ENCODE measurements at places on chromosomes 1 and 21.

DNA sequence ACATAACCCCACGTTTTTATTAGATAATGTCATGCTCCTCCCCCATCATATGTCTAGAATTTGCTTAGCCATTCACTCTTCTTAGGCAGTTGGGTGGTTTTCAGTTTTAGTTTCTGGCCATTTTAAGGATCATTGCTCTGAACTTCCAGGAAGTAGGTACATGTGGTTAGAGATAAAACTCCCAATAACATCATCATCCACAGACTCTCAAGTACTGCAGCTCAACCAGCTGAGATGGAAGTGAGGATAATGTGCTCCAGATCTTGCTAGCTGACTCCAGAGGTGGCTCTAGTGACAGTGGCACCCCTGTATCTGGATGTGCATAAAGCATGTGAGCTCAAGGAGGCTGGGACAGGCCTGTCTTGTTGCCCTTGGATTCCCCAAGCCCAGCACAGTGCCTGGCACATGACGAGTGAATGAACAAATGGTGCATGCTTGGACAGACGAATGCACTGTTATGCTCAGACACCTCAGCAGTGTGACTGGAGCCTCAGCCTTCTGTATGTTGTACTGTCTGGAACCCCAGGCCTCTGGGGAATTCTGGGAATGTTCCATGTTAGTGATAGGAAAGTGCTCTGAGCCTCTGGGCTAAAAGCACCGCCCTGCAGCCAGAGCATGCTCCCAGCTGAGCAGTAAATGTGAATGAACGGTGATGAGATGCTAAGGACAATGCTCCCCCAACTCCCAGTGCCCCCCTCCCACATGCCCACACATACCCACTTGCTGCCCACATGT lies 16.4 kb upstream of the KCNN3 start:
- no peak for DNase-seq

- DNase-seq: no peak
These were observed 89.9 kb downstream of the WLS start for GRCh38 chr1:68142461-68142860.

DNA sequence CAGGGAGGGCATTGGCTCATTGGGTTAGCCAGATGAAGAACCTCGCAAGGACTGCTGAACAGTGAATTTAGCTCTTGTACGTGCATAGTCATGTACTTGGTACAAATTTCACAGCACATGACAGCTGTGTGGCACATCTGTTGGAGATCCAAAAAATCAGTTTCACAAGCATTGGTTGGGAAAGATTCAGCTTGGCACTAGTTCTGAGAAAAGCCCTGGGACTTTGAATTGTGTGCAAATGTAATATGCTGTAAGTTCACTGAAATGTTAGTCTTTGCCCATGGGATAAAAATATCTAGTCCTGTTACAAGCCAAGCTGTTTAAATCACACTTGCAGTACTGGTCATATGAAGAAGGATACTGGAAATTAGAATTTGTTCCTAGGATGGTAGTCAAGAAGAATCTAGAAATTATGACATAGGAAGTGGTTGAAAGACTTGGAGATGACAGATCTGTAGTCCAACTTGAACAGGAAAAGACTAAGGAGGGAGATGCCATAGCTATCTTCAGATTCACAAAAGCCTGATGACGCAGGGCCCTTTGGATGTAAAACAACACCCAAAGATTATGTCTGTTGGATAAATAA lies 19.2 kb downstream of the LAMC2 start:
- DNase-seq: no peak

DNA sequence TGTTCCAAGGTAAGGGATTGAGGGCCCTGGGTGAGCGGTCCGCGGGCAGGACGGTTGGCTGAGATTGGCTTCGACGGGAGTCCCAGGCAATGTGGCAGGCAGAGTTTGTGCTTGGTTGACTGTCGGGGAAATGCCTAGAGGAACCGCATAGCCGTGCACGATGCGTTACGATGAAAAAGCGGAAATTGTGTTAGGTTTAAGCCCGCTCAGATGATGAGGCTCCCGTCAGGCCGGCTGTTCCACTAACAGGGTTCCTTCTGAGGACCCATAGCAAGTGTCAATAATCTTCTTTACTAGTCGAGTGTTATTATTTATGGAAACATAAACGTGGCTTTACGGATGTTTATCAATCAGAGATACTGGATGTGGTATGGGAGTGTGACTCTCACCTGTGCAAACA lies 117.8 kb upstream of the COL6A1 start:
- DNase-seq: no peak

GRCh38 chr1:108962681-108963051 lies 618 bp downstream of the CLCC1 start:
- DNase-seq: no peak

DNA sequence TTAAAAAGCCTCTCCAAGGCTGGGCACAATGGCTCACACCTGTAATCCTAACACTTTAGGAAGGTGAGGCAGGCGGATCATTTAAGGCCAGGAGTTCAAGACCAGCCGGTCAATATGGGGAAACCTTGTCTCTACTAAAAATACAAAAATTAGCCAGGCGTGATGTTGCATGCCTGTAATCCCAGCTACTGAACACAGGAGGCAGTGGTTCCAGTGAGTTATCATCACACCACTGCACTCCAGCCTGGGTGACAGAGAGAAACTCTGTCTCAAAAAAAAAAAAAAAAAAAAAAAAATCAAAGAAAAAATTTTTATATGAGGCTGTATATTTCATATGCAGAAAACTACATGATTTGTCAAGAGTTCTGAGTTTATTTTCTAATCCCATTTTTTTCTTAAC lies 1107.1 kb upstream of the TMPRSS15 start:
- DNase-seq: no peak

DNA sequence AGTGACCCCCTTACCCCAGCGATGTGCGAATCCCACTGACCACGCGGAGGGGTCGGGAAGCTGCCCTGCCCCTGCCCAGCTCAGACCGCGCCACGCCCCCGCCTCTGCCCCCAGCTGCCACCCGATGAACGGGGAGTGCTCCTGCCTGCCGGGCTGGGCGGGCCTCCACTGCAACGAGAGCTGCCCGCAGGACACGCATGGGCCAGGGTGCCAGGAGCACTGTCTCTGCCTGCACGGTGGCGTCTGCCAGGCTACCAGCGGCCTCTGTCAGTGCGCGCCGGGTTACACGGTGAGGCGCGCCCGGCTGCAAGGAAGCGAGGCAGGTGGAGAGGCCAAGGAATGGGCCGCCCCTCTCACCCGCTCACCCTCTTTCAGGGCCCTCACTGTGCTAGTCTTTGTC lies 11.9 kb upstream of the LRRC71 start:
- no peak for DNase-seq

DNA sequence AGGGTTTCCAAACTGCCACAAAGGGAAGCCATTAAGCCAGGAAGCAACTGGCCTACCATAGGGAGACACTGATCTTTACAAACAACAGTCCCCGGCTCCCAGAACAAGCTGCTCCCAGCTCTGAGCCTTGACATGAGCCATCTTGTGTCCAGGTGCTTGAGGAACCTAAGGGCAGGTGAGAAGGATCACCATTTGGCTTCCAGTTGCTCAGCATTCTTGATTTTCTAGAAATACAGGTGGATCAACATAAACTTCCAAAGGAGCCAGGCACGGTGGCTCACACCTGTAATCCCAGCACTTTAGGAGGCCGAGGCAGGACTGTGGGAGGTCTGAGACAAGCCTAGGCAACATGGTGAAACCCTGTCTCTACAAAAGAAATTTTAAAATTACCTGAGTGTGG lies 21.6 kb downstream of the ZBTB17 start:
- no peak for DNase-seq

- peak; percentile 8 for DNase-seq
These were observed 28.9 kb downstream of the ODR4 start for GRCh38 chr1:186404454-186405051.

- peak; percentile 18 for DNase-seq
These were observed 123.2 kb downstream of the NR5A2 start for GRCh38 chr1:200150721-200151120.

- no peak for DNase-seq
These were observed 7.0 kb upstream of the C1orf198 start for GRCh38 chr1:230875370-230875769.

- no peak for DNase-seq
These were observed 28.3 kb downstream of the DDR2 start for GRCh38 chr1:162660574-162660973.

DNA sequence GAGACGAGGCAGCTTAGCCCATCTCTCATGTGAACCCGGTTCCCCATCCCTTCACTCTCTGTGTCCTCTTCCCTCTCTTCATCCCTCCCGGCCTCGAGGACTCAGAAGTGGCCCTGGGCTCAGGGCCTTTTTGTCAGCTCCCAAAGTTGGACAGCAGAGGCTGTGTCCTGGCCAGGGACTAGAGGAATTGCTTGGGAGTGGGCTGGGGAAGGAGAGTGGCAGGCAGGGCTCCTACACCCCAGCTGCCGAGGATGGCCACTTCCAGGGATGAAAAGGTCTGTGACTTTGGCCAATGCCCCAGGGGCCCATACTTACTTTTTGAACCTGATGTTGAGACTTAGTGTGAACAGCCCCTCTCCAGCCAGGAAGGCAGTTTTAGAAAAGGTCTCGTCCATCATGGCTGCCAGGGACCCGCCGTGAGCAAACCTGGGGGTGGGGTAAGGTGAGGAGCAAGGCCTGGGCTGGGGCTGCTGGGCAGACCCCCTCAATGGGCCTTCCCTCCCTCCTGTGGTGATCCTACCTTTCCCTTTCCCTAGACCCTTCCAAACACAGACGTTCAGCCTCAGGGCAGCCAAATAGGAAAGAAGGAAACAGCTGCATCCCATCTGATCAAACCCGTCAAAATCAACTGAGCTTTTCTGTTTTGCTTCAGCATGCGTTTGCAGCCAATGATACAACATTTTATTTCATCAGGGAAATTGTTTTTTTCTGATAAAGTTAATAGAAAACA lies 5.5 kb downstream of the THEM5 start:
- no peak for DNase-seq

DNA sequence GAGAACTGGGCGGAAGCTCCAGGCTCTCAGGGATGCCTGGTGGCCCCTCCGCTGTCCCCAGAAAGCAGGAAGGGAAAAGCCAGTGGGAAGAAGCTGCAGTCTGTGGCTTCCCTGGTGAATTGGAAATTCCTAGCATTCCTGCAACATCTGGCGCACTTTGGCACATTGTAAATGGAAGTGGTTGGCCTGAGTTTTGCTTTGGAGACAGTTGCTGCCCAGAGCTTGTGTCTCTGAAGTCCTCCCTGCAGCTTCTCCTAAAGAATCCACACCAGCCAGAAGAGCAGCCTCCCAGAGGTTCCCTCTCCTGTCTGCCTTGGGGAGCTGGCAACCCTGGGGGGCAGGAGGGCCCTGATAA lies 48.2 kb downstream of the ARHGEF10L start:
- DNase-seq: no peak

DNA sequence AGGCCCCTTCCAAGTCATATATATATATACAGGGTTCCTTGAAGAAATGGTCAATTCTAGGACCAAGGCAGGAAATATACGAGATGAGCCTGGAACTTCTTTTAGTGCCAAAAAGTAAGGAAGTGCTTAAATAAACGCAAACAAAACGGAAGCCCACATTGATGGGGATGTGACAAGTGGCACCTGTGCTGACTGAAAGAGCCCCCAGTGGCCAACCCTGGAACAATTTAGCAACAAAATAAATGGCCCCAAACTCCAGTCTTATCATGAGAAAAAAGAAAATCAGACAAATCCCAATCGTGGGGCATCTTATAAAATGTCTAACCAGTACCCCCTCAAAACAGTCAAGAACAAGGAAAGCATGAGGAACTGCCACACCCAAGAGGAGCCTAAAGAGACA lies 17.7 kb downstream of the PLA2G5 start:
- no peak for DNase-seq

- no peak for DNase-seq
These were observed 120.2 kb downstream of the ETS2 start for GRCh38 chr21:38925923-38926322.

DNA sequence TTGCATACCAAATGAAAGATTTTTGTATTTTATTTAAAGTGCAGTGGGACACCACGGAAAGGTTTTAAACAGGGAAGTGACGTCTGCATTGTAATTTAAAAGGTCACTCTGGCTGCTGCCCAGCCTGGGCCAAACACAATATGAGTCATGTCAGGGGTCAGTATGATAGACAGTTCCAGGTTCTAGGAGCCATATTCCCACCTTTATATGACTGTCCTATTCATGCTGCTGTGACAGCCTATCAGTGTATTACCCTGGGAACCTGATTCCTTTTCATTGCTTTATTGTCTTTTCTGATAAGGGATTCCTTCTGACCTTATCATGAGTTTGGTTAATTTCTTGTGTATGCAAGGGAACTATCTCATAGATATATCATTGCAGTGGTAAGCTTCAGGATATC lies 5.3 kb downstream of the VANGL1 start:
- DNase-seq: no peak

- DNase-seq: no peak
These were observed 14.4 kb downstream of the TARDBP start for GRCh38 chr1:11026903-11027302.

DNA sequence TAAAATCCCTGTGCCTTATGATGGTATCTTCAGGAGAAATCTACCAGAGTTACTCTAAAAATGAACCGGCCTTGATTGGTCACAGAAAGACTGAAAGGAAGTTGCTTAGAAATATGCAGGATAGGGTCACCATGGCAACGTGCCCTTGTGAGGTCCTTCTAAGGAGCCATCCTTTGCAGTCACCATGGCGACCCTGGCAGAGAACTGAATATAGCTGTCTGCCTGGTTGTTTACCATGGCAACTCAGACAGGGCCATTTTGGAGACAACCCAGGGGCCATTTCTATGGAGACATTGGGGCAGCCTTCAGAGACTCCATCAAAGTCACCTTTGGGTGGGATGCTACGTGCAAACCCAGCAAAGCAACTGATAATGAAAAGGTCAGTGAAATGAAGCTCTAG lies 43.0 kb downstream of the SNX7 start:
- no peak for DNase-seq

DNA sequence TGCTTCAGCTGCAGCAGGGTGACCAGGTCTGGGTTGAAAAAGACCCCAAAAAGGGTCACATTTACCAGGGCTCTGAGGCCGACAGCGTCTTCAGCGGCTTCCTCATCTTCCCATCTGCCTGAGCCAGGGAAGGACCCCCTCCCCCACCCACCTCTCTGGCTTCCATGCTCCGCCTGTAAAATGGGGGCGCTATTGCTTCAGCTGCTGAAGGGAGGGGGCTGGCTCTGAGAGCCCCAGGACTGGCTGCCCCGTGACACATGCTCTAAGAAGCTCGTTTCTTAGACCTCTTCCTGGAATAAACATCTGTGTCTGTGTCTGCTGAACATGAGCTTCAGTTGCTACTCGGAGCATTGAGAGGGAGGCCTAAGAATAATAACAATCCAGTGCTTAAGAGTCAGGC lies 2.9 kb downstream of the C1QA start:
- DNase-seq: no peak

DNA sequence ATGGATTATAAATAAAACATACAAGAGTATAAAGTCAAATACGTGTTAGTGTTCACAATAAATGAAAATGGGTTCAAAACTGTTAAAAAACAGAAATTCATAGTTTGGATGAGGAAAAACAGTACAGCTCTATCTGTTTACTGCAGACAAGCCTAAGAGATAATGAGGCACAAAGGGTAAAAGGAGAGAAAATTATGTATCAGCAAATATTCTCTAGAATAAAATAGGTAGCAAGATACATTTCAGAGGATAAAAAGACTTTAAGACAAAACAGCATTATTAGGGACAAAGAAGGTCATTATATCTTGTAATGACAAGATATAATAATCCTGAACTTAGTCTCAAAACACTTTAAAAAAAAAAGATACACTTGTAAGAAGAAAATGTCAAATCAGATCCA lies 123.1 kb downstream of the EPHB2 start:
- no peak for DNase-seq

GRCh38 chr1:154802982-154803920 lies 66.8 kb downstream of the KCNN3 start:
- no peak for DNase-seq

All from right renal cortex interstitium (tissue), 3 donors.